ENCODE measurements at places on chromosomes 13 and 19.
A peak's percentile ranks its signal among the peaks of the same experiment; 100 is the strongest.

DNA sequence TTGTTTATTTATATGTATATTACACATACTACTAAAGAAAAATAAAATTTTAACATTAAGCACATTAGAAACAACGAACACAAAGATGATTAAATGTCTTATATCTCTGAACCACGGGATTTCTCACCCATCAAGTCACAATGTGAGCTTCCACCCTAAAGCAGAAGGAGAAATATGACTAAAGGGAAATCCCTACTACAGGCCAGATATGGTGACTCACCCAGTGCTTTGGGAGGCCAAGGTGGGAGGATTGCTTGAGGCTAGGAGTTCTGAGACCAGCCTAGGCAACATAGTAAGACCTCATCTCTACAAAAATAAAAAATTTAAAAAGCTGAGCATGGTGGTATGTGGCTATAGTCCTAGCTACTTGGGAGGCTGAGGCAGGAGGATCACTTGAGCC is 24.6 kb downstream of the DCT start:
- no peak for DNase-seq

GRCh38 chr19:56864443-56865125 is 24.1 kb upstream of the PEG3 start:
- DNase-seq: no peak

GRCh38 chr13:29923554-29924481 is 73.4 kb upstream of the UBL3 start:
- DNase-seq: peak; percentile 22

- DNase-seq: no peak
These were observed 1.0 kb downstream of the EPOR start for GRCh38 chr19:11382898-11383705.

DNA sequence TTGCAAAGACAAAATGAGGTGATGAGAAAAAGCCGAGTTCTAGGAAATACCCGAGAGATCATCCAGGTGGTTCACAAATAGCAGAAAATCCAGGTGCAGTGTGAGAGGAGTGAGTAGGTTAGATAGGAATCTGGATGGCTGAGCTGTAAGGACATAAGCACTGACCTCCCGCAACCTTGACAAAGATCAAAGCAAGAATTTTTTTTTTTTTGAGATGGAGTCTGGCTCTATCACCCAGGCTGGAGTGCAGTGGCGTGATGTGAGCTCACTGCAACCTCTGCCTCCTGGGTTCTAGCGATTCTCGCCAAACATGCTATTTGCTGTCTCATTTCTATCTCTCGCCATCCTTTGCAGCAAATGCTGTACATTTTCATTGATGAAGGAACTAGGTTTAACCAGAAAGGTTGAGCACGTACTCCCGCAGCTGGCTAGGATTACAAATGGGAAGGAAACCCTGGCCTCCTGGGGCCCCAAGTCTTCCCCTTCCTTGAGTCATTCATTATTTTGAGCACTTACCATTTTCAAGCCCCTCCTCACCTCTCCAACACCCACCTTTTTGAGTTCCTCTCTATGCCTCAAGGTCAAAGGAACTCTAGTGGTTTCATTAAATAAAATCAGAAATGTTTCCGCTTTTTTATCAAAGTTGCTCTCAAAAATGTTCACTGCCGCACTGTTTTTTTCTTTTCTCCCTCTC is 38.8 kb downstream of the NLRP12 start:
- no peak for DNase-seq

DNA sequence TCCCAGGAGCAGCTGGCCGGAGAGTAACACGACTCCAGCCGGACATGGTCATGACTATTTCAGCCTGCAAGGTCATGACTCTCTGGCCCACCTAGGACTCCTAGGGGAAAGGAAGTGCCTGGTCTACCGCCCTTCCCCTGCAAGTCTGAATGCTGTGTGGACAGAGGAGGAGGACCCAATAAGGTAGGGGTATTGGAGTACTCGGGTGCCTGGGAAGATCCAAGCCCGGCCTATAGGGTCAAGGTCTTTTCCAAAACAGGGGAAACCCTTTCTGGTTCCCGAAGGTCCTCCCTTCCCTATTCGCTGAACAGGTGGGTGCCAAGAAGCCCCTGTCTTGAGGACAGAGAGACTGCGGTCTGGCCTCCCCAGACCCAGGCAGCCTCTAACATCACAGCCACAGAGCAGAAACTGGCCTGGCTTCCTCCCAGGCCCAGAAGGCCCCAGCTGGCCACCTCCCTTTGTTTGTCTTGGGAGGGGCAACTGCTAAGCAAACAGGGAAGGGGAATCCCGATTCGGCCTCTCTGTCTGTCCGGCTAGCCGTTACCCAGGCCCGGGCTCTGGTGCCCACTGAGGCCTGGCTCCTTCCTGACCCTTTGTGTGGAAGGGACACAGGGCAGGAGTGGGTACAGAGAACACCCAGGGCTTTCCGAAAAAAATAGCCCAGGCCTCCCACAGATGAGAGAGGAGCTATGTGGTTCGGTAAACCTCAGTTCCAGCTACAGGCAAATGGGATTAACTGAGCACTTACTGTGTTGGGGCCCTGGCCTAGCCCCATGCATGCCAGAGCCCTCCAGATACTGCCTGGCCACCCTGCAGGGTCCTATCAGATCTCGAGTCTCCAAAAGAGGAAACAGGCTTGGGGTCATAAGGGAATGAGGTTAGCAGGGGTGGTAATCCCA is 5.2 kb upstream of the GRAMD1A start:
- DNase-seq: no peak

DNA sequence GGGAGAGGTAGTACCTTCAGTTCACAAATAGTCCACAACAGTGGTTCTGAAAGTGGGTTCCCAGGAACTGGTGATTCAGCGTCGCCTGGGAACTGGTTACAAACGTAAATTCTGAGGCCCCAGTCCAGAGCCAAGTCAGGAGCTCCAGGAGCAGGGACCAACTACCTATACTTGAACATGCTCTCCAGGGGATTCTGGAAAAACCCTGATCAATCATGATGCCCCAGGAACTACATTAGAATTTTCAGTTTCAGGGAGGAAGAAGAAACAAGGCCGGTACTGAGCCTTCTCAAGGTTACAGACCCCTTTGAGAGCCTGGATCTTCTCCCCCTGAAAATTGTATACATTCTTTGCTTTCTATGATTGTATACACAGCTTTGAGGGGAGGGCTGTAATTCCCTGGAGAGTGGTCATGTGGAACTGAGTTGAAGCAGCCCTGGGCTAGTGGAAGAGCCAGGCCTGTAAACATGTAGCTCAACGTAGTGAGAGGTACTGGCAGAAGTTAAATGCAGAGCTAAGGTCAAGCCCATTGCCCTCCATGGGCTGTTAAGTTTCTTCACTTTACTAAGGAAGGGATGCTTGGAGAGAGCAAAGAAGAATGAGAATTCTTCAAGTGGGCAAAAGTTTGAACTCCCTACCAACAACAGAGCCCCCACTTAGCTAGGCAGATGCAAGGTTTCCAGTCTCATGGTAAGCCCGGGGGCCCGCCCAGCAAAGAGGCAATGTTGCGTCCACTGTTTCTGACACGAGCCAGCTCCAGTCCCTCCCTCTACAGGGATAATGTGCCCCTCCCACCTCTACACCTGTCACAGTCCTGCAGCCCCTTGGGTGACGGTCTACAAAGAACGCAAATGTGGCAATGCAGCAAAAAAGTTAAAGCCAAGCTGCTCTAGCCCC is 17.0 kb downstream of the DOCK9 start:
- DNase-seq: no peak

DNA sequence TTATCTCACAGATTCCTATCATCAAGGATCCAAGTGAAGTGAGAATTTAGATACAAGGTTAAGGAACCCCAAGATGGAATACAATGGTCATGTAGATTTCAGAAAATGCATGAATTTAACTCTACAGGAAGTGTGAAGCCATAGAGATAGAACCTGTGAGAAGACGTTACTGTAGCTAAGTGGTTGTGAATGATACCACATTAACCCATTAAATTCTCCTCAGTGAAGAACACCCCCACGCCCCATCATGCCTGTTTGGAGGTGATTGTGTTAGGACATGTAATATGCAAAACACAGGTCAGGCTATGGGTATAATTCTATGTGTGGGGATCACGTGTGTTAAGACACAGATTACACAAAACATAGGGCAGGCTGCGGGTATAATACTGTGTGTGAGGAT is 1166.7 kb downstream of the EFNB2 start:
- no peak for DNase-seq

GRCh38 chr19:45789035-45789786 is 3.4 kb downstream of the DMWD start:
- DNase-seq: no peak

DNA sequence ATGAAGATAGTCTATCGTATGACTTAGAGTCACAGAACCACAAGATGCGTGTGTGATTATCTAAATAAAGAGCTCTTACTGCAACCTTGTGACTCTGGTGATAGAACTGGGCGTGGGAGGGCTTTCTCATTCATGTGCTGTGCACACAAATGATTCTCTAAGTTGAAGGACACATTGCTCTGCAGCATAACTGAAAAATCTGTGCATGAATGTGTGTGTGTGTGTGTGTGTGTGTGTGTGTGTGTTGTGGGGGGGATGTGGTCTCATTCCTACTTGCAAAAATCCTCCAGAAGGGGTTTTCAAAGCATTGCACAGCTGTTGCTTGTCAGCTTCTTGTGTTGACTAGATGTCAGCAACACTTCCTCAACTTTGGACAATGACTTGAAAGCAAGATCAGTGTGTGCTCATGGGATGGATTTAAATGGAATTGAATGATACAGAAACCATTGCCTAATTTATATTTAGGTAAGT is 22.4 kb downstream of the LRCH1 start:
- DNase-seq: no peak

All from NCI-H524 treated with DMSO at 0.1 percent for 48 hours (cell line).